SJSA1 (cell line): ENCODE measurements at places on chromosomes 12 and 14. TPM values are rescaled to one million over a fixed set of nuclear protein-coding genes. Genes with fewer than 3 reads are reported as not detected.

IL31 gene
- total RNA-seq: not detected in 2 replicates

- H3K36me3 ChIP-seq: no peaks in the 10 kb centered on the region
- no peak for DNase-seq
- no peak overlapping the region for H3K27ac ChIP-seq
These were observed 134.7 kb downstream of the CALM1 start for GRCh38 chr14:90531497-90531896.

- no peak overlapping the region for H3K4me3 ChIP-seq
- no peaks in the 10 kb centered on the region for H3K36me3 ChIP-seq
- no peak for DNase-seq
- no peak overlapping the region for H3K27ac ChIP-seq
- H3K27me3 ChIP-seq: no peaks in the 10 kb centered on the region
These were observed 104.6 kb upstream of the SLCO1C1 start for GRCh38 chr12:20590570-20590969.

DNA sequence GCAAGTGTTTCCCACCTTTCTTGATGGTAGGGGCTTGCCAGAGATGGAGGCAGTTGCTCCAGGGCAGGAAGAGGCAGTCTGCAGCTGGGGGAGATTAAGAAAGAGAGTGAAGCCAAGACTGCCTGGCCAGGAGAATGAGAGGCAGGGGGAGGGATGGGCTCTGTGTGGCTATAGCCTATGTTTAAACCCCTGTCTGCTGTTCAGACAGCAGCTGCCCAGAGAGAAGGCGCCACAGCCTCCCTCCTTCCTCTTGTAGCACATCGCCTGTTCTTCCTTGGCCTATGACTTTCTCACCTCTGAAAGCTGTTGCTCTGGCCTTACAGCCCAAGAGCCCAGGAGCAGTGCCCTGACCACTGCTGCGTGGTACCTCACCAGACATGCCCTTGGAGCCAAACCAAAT is 61.7 kb downstream of the EMP1 start:
- H3K27ac ChIP-seq: no peak overlapping the region
- no peaks in the 10 kb centered on the region for H3K36me3 ChIP-seq
- H3K4me1 ChIP-seq: peaks cover 5% of the 10 kb centered on the region

- DNase-seq: no peak
- H3K27ac ChIP-seq: no peak overlapping the region
- no peak overlapping the region for H3K4me3 ChIP-seq
- H3K4me1 ChIP-seq: no peaks in the 10 kb centered on the region
These were observed 58.8 kb downstream of the PPP2R5C start for GRCh38 chr14:101820283-101820798.

GLIPR1L2 gene
- 0.13 TPM in 1 of 2 replicates, not detected in the other for total RNA-seq

DNA sequence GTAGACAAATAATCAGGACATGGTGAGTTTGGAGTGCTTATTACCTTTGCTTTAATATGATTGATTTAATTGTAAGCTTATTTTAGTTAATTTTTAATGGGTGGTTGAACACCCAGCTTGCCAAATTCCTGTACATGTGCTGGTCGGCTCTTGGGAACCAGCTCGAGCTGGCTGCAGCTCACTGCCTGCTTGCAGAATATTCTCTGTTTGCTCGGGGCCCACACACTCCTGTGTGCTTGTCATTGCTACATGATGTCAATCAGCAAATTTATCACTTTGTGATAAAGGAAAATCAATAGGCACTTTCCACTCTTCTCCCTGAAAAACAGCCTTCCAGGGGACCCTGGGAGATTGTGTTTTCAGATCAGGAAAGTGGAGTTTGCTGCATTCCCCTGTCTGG is 141.1 kb upstream of the LHX5 start:
- H3K27ac ChIP-seq: no peak overlapping the region
- H3K4me3 ChIP-seq: no peak overlapping the region
- peaks cover 34% of the 10 kb centered on the region for H3K27me3 ChIP-seq

DNA sequence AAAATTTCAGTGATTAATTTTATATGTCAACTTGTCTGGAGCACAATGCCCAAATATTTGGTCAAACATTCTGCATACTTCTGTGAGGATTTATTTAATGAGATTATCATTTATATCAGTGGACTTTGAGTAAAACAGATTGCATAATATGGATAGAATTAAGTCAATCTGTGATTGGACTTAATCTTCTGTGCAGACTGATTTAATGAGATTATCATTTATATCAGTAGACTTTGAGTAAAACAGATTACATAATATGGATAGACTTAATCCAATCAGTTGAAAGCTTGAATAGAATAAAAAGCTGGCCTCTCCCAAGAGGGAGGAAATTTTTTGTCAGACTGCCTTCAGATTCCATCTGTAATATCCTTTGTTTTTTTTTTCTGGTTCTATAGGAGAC is 1413.2 kb downstream of the LRFN5 start:
- no peaks in the 10 kb centered on the region for H3K36me3 ChIP-seq
- no peaks in the 10 kb centered on the region for H3K4me1 ChIP-seq
- no peak overlapping the region for H3K27ac ChIP-seq
- H3K27me3 ChIP-seq: no peaks in the 10 kb centered on the region
- no peak for DNase-seq

GRCh38 chr14:104977681-104978653 is at the start of gene AHNAK2:
Gene AHNAK2, minus strand, starts transcription at chr14:104978374. Its CDS starts 137 bp downstream, at chr14:104978237.
- no peaks in the 10 kb centered on the region for H3K36me3 ChIP-seq
- peak within 1 kb of the TSS; percentile 35 for H3K4me3 ChIP-seq
- peak; percentile 69 for DNase-seq
- H3K27ac ChIP-seq: no peak within 1 kb of the TSS
- H3K4me1 ChIP-seq: peaks cover 45% of the 10 kb centered on the region

- H3K27ac ChIP-seq: no peak overlapping the region
- H3K4me1 ChIP-seq: no peaks in the 10 kb centered on the region
- DNase-seq: no peak
- no peak overlapping the region for H3K4me3 ChIP-seq
- no peaks in the 10 kb centered on the region for H3K27me3 ChIP-seq
- no peaks in the 10 kb centered on the region for H3K36me3 ChIP-seq
These were observed 248.5 kb downstream of the ATP23 start for GRCh38 chr12:58189893-58190292.

DNA sequence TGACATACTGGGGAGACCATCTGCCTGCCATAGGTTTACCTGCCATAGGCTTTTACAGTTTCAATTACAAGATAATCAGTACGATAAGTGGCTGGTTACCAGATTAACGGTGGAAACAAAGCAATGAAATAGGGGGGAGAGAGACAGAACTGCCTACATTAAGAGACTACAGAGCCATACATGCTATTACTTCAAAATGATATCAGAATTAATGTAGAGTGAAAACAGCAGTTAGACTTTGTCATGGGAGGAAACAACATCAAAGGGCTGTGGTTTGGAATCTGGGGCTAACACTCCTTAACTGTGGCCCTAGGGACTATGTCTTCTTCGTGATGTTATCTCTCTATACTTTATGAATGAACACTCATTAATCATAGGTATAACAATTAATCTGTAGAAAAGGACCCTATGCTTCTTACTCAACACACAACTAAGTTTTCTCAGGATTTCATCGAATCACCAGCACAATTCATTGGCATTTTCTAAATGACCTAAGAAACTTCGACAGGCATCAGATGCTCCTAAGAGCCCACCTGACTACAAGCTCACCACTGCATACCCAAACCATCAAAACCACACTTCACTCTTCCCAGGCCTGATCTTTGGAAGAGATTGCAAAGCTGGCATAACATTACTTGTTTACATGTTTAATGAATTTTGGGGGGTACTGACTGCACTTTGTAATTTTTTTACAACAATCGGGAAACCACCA is 475.6 kb upstream of the SOX5 start:
- H3K27ac ChIP-seq: 0 out of 2 replicates have a peak overlapping the region, but pooled peaks have one; percentile 10
- peaks cover 24% of the 10 kb centered on the region for H3K4me1 ChIP-seq
- H3K36me3 ChIP-seq: no peaks in the 10 kb centered on the region
- no peaks in the 10 kb centered on the region for H3K27me3 ChIP-seq
- DNase-seq: no peak

GRCh38 chr14:61217516-61217915 is 63.6 kb downstream of the TMEM30B start:
- peaks cover 29% of the 10 kb centered on the region for H3K4me1 ChIP-seq
- no peak overlapping the region for H3K4me3 ChIP-seq
- no peaks in the 10 kb centered on the region for H3K36me3 ChIP-seq
- no peaks in the 10 kb centered on the region for H3K27me3 ChIP-seq
- DNase-seq: no peak

DNA sequence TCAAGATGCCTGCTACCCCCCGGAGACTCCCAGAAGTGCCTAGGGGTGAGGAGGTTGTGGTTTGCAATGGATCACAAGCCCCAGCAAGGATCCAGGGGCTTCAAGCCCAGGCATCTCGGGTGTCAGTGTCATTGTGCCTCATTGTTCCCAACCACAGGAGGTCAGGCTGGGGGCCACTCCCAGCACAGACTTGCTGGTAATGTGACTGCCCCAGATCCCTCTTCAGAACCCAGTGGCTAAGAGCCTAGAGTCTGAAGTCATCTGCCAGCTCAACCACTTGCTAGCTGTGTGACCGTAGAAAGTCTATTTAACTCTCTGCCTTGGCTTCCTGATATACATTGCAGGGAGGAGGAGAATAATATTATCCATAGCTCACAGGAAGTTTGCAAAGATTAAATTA is 7.7 kb upstream of the ASB2 start:
- no peaks in the 10 kb centered on the region for H3K27me3 ChIP-seq
- H3K4me1 ChIP-seq: peaks cover 26% of the 10 kb centered on the region
- no peak overlapping the region for H3K4me3 ChIP-seq
- no peaks in the 10 kb centered on the region for H3K36me3 ChIP-seq
- no peak overlapping the region for H3K27ac ChIP-seq

KLRG1 gene
- 0.13 TPM in 1 of 2 replicates, not detected in the other for total RNA-seq

DNA sequence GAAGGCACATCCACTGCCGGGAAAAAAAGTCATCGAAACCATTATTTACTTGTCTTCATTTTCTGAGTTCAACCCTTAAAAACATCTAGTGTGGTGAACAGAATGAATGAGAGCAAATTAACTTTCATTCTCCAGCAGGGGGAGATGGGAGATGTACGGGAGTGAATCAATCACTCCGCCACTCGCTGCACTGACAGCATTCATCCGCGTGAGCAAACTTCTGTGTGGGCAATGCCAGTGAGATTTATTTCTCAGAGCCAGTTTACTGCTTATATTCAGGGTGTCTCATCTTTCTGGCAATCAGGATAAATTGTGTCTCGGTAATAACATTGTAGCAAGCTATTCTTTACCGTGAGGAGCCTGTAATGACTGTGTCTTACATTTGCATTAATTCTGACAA is 463.6 kb upstream of the MIS18BP1 start:
- no peak overlapping the region for H3K27ac ChIP-seq
- no peaks in the 10 kb centered on the region for H3K27me3 ChIP-seq
- H3K36me3 ChIP-seq: no peaks in the 10 kb centered on the region
- no peak for DNase-seq

GRCh38 chr12:1830401-1830845 is 10.1 kb downstream of the LRTM2 start:
- no peak for DNase-seq
- H3K4me3 ChIP-seq: no peak overlapping the region
- H3K36me3 ChIP-seq: no peaks in the 10 kb centered on the region
- H3K4me1 ChIP-seq: no peaks in the 10 kb centered on the region

GRCh38 chr14:89957791-89958190 is 2.1 kb downstream of the TDP1 start:
- no peak overlapping the region for H3K4me3 ChIP-seq
- peak; percentile 49 for DNase-seq
- no peak overlapping the region for H3K27ac ChIP-seq
- H3K27me3 ChIP-seq: no peaks in the 10 kb centered on the region

RPGRIP1 gene
- total RNA-seq: not detected in 2 replicates

OASL gene
- total RNA-seq: not detected in 2 replicates

GRCh38 chr12:65755596-65755978 is 68.7 kb upstream of the HMGA2 start:
- peaks cover 12% of the 10 kb centered on the region for H3K4me1 ChIP-seq
- no peaks in the 10 kb centered on the region for H3K36me3 ChIP-seq
- H3K27ac ChIP-seq: no peak overlapping the region
- no peaks in the 10 kb centered on the region for H3K27me3 ChIP-seq
- no peak overlapping the region for H3K4me3 ChIP-seq

DNA sequence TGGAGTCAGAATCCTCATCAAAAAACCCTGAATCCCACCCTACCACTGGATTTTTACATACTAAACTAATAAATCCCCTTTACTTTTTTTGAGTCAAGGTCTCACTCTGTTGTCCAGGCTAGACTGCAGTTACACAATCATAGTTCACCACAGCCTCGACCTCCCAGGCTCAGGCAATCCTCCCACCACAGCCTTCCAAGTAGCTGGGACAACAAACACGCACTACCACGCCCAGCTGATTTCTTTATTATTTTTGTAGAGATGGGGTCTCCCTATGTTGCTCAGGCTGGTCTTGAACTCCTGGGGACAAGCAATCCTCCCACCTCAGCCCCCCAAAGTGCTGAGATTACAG is 24.3 kb downstream of the SPTSSA start:
- H3K4me1 ChIP-seq: no peaks in the 10 kb centered on the region
- no peak for DNase-seq
- peaks cover 11% of the 10 kb centered on the region; the same call in 1 of the 2 replicates for H3K36me3 ChIP-seq
- no peak overlapping the region for H3K4me3 ChIP-seq
- no peaks in the 10 kb centered on the region for H3K27me3 ChIP-seq

DNA sequence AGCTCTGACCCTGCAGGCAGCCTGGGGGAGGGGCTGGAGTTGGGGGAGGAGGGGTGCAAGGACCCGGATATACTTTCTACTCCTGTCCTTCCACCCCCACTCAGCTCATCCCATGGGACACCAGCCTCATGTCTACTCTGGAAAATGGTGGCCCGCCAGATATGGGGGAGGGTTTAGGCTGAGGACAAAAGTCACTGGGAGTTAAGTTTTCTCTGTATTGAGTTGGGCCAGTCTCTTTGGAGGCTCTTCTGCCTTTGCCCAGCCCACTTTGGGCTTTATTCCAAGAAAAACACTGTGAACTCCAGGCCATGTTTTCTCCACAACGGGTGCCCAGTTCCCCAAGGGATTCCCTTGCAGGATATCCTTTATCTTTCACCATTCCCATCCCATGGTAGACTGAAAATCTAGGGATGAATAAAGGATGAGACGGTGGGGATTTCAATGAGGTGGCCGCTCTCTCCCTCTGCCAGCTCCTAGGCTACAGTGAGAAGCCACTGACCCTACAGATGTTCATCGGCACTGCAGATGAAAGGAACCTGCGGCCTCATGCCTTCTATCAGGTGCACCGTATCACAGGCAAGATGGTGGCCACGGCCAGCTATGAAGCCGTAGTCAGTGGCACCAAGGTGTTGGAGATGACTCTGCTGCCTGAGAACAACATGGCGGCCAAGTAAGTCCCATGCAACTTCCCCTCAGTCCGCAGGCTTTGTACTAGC is 4.9 kb downstream of the NFATC4 start:
- no peak for DNase-seq
- peaks cover 7% of the 10 kb centered on the region for H3K4me1 ChIP-seq
- no peak overlapping the region for H3K4me3 ChIP-seq
- H3K36me3 ChIP-seq: peaks cover 36% of the 10 kb centered on the region
- no peaks in the 10 kb centered on the region for H3K27me3 ChIP-seq

DNA sequence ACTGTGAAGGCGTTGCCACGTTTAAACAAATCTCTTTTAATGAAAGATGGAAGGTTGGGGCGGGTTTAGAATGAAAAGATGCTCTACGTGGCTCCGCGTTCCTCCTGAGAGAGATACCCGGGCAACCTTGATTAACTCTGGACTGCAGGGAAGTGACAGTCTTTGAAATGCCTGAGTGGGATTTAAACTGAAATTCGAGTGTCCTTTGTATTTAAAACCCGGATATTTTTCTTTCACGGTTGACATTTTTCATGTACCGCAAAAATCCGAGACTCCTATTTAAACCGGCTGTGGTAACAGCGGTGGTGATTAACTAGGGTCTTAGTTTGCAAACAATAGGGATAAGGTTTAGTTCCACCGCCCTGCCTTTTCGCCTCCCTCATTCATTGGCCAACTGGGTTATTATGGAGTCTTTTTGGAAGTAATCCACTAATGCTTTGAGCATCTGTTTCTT is 707 bp downstream of the G2E3 start:
- peaks cover 15% of the 10 kb centered on the region for H3K4me1 ChIP-seq
- no peaks in the 10 kb centered on the region for H3K27me3 ChIP-seq
- peak; percentile 65 for DNase-seq
- peak overlapping the region; percentile 97 for H3K27ac ChIP-seq
- H3K4me3 ChIP-seq: peak overlapping the region; percentile 86
- peaks cover 9% of the 10 kb centered on the region for H3K36me3 ChIP-seq
